ENCODE measurements at places on chromosomes 3 and 15. TPM values are rescaled to one million over a fixed set of nuclear protein-coding genes. Genes with fewer than 3 reads are reported as not detected.

Gene CEP19
- 3.2 TPM for total RNA-seq

Gene NGLY1
- total RNA-seq, result 45.1 TPM

Gene SENP8
- 3.1 TPM for total RNA-seq

Gene UQCC5
- total RNA-seq, result 5.4 TPM

Measured in NCI-H460 (cell line).